CD4-positive, alpha-beta T cell treated with Interleukin-1 beta for 1 hour (primary cell): ENCODE measurements at places on chromosomes 6 and 20.
A peak's percentile ranks its signal among the peaks of the same experiment; 100 is the strongest.

DNA sequence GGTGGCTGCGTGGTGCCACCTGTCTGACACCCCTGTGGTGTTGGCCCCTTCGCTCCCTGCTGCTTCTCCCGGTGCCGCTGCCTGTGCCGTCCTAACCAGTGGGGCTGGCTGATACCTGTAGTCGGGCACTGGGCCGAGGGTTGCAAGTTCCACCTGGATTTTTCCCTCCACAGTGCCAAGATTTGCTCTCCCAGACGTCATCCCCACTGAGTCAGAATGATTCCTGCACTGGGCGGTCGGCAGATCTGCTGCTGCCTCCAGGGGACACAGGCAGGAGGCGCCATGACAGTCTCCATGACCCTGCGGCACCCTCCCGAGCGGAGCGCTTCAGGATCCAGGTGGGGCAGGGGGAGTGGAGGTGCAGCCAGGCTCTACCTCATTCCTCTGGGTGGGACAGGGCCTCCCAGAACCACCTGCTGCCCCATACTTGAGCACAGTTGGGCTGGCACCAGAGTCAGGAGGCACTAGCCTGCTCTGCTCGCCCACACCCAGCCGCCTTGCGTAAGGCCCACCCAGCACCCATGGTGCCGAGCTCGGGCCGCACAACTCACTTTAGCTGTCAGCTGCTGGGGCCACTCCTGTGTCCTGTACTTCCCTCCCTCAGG is 60.2 kb downstream of the TCP11 start:
- DNase-seq, result no peak

DNA sequence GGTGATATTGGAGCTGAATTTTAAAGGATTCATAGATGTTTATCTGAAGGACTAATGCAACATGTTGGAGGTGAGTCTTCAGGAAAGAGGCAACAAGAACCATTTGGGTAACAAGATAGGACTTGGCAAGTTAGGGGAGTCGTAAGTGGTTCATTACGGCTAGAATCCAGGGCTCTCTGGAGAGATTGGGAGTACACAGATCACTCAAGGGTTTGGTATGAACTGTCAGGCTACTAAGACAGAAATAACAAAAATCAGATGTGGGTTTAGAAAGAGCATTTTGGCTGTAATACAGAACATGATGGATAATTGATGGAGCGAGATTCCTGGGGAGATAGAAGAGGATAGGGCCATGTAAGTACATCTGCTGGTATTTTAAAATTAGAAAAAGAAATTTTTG is 86.3 kb upstream of the ESR1 start:
- DNase-seq, result no peak

DNA sequence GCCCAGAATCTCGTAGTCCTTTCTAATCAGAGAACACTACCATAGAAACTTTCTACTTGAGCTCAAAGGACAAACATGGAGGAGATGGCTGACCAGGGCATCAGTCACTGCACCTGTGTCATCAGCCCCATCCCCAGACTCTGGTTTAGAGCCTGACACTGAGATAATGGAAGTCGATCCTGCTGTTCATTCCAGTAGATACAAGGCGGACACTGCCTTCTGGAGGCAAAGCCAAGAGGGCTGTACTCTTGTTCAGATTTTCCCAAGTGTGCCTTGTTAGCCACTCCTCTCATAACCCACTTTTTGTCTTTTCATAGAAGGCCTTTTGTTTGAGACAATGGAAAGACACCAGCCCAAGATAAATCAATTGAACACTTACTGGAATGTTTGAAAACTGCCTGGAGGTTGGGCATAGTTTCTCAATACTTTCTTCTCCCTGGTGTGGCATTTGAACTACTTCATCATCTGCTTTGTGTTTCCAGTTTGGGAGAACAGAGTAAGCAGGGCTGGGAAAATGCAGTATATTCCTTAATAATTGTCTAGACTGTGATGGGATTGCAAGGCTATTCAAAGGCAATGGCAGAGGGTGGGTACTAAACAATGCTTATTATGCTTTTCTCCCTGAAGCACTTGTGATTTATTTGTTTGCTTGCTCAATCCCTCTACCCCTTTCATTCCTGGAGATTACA is 99.7 kb downstream of the CLIC5 start:
- DNase-seq, result no peak

DNA sequence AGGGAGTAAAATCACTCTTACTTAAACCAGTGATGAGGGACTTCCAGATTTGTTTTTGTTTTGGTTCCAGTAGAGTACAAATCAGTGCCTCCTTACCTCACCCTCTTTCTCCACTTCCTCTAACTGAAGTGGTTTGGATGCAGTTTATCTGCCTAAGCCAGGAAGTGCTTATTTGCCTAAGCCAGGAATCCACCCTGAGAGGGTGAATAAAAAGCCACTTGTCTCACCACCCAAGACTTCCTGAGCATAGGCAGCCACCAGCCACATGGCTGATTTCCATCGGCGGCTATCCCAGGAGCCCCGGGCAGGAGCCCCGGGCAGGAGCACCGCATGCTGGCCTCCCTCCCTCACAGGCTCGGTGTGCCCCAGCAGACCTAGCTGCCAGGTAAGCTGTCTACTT is 12.0 kb downstream of the LRP11 start:
- peak; percentile 9 for DNase-seq

- DNase-seq, result peak; percentile 20
Observed at GRCh38 chr20:35726842-35727711, 15.0 kb downstream of the RBM39 start.

- no peak for DNase-seq
Observed at GRCh38 chr20:2542361-2542760, 6.0 kb downstream of the TMC2 start.
